Activated effector memory CD4-positive, alpha-beta T cell treated with Interleukin-2 at 50 U/mL for 16 hours (primary cell): ENCODE measurements at places on chromosomes 3 and 15.
A peak's percentile ranks its signal among the peaks of the same experiment; 100 is the strongest.

- no peak for DNase-seq
These were observed 2.0 kb upstream of the TNIK start for GRCh38 chr3:171462224-171462623.

DNA sequence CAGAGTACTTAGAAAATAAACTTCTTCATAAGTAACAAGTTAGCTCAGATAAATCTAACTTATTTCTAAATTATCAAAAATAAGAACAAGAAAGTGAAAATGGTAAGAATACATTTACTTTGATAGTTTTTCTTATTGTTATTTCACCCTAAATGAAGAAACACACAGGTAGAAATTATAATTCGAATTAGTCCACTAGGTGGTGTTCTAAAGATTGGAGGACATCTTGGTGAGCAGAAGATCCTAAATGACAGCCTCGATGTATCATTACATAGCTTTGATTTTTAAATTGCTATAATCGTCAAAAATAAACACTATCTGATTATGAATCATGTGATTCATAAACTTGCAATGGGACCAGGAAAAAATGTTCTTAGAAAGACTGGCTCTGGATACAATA, 280.8 kb upstream of the UBE2E2 start:
- DNase-seq: no peak

DNA sequence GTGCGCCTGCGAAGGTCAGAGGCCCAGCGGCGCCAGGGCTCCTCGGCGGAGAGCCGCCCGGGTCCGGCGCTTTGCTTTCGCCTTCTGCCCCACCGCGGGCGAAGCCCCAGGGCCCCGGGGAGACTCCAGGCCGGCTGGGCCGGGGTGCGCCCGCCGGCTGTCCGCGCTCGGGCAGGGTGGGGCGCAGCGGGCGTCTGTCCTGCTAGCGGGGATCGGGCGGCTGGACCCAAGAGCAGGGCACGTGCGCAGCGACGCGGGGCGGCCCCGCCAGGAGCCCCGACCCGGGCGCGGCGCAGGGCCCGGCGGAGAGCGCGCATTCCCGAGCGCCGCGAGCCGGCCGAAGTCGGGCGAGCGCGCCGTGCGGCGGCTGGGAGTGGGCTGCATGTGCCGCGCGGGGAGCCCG, 569 bp upstream of the ALDH1A3 start:
- DNase-seq: no peak

DNA sequence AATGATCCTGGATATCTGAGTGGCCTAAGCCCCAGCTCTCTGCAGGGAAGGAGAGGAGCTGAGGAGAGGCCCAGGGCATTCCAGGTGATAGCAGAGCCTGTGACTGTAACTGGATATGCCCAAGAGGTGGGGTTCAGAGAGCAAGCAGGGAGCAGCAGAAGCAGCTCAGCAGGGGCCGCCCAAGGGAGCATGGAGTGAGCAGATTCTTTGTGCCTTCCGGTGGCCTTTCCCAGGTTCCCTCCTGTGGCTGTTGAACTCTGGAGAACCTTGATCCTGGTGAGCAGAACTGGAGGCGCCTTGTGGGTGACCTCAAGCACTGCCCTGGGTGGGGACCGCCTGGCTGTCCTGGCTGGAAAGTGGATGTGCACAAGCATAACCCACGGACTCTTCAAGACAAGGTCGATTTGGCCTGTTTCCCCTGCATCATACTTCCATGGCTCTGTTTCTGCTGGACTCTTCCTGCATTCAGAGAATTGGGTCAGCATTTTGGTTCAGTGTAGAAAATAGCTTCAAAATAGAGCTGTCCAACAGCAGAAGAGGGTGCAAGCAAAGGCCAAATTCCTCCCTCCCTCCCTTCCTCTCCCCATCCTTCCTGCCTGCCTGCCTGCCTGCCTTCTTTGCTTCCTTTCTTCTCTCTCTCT, 76.1 kb downstream of the ARNT2 start:
- no peak for DNase-seq

DNA sequence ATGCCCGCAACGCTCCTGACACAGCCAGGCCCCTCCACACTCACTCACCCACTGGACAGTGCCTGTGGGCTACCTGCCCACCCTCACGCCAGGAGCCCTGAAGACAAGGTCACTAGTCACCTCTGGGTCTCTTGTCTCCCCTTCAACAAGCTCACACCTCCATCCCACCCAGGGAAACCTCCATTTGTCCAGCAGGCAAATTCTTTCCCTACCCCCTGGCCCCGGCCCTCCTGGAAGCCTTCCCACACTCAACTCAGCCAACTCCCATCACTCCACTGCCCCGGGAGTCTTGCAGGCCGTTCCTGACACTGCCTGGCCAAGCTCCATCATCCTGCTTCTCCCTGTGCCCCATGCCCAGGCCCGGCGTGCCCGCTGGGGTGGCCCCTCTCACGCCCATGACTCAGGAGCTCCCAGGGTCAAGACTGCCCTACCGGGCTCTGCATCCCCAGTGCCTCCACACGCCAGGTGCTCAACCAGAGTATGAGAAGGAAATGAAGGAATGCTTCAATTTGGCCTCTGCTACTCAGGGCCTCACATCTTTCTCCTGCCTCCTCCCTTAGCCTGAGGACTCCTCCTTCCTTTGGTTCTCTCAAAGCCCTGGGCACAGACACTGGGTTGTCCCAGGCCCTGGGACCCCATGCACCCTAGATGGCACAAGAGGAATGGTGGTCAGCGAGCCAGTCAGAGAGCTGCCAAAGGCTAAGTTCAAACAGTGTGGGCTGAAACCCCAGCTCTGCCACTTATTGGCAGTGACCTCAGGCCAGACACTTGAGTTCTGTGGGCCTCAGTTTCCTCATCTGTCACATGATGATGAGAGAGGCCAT, 88.6 kb downstream of the SEC22A start:
- DNase-seq: no peak

GRCh38 chr3:120143676-120144075, 49.4 kb upstream of the GSK3B start:
- DNase-seq: no peak

GRCh38 chr3:29521751-29522150, 240.9 kb downstream of the RBMS3 start:
- DNase-seq: no peak

DNA sequence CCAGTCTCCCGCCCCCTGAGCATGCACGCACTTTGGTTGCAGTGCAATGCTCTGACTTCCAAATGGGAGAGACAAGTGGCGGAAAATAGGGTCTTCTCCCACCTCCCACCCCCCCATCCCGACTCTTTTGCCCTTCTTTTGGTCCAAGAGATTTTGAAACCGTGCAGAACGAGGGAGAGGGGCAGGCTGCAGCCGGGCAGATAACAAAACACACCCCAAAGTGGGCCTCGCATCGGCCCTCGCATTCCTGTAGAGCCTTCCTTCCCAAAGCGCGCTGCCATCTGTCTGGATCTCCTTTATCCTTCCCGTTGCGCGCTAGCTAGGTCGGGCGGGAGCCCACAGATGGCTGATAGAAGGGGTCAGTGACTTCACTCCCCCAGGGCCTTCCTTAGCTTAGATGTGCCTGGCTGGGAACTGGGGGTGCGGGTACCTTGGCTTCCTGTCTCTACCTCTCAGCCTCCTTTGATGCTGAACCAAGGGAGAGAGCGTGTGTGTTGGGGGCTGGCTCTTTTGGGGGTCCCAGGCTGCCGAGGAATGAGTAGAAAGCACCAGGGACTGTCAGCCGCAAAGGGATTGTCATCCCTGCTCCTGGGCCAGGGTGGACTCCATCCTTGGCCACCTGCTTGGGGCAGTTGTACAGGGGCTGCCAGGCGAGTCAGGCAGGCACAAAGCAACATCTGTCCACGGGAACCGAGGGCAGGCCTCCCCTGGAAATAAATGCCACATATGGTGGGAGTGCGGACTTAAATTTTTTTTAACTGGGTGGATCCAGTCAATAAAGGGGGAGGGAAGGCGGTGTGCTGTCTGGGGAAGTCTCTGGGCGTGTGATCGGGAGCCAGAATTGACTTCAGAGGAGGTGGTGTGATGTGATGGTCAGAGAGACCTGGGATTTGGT, 1.8 kb downstream of the SMAD3 start:
- DNase-seq: no peak

DNA sequence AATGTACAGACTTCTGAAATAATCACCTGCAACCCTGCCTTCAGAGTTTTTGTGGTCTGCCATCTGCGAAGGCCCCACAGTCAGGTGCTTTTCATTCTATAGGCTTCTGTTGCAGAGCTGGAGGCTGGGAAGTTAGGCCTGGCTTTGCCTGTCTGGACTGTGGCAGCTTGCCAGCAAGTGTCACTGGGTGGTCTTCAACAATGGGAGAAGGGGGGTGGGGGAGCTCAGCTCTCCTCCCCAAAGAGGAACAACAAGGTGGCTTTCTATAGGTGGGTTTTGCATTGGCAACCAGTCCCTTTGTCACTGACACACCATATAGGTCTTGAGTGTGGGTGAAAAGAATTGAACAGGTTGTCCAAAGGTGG, 7.3 kb downstream of the BOC start:
- no peak for DNase-seq

DNA sequence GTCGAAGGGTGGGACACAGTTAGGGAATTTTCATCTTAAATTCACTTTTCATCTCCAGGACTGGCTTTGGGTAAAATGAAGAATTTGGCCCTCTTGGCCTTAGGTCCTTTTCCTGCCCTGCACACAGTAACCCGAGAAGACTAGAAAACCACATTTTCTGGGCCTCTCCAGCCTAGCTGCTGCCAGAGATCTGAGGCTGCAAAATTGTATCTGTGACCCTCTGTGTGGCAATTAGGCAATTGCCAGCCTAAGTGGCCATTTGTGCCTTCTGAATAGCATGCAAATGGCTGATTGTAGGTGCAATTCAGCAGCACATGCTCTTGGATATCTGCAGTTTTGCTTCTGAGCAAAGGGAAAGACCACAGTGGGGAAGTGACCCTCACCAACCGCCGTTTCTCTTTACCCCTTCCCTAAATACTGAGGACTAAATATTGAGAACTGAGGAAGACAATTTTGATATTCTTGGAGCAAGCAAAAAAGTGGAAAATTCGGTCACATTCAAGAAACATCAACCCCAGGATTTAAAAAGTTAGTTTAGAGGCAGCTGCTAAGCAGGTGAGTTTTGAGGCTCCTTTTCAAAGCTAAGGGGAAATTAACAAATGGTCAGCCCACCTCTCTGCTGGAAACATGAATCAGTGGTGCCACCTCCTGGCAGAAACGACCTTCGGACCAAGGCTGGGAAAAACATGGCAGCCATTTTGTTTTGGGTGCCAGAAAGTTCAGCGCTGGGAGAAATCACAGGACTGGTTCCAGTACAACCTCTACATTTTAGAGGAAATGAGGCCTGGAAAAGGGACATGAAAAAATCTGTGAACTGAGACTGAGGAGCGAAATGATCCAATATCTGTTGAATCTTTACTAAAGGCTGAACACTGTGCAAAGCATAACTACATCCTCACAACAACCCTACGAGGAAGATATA, 56.6 kb upstream of the PRTG start:
- DNase-seq: no peak

- no peak for DNase-seq
These were observed 231.3 kb upstream of the KCNMB2 start for GRCh38 chr3:178304758-178305467.

- no peak for DNase-seq
These were observed 53.2 kb downstream of the TM4SF4 start for GRCh38 chr3:149527531-149528339.

DNA sequence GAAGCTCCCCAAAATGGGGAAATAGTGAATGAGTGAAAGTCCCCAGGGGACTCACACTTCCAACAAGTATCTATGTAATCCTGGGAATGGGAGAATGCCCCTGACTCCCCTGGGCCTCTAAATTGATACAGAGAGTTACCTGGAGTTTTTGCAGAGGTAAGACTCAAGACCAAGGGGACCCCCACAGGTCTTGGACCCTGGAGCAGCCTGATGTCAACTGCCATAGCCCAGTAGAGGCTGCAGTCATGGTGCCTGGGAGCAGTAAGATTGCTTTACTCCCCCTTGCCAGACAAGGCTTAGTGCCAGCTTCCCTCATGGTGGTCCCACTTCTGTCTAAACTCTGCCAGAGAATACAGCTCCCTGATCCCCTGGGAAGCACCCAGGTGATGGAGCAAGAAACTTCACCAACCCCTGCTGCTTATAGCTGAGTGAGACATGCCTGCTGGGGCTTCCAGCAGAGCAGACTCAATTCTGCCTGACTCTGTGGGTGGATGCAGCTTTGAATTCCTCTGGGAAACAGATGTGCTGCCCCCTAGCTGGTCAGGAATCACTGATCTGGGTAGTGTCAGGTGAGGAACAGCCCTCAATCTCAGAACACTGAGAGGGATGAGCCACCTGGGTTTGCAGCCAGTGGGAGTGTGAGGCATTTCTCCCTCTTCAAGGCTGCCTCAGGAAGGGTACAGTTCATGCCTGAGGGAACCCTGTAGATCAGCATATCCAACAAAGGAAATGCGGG, 485.9 kb downstream of the NSUN3 start:
- no peak for DNase-seq

- DNase-seq: no peak
These were observed 287.6 kb upstream of the STT3B start for GRCh38 chr3:31244929-31245817.

DNA sequence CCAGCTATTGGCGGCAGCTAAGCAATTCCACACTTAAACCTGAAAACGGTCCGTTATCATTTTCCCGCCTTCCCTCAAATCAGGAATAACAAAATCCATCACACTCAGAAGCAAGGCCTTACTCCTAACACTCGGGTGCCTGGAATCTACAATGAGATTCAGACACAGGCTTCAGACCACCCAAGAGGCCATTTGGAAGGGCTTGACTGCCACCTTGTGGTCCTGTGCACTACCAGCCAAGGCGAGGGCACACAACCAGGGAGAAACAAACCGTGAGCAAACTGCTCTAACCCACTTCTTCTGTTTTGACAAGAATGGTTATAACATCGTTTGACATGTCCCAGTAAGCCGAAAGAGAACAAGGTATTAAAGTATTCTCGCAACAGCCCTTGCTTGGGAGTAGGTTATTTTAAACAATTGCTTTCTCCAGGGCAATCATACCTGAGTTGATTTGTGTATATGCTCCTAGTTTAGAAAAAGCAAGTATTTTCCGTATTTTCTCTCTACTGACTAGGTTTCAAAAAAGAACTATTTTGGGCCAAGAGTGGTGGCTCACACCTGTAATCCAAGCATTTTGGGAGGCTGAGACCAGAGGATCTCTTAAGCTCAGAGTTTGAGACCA, 40.1 kb upstream of the TAFA4 start:
- no peak for DNase-seq

- no peak for DNase-seq
These were observed 579.3 kb upstream of the GRM7 start for GRCh38 chr3:6281662-6282061.

GRCh38 chr3:170038434-170039110, 777 bp downstream of the GPR160 start:
- peak; percentile 9 for DNase-seq
